Adipocyte (in vitro differentiated cells): ENCODE measurements at places on chromosomes 3 and 15.
A peak's percentile ranks its signal among the peaks of the same experiment; 100 is the strongest.

GRCh38 chr15:67156426-67156825 is 91.0 kb downstream of the SMAD3 start:
- DNase-seq: no peak

GRCh38 chr3:73141525-73141924 is 80.1 kb downstream of the EBLN2 start:
- peak; percentile 60 for DNase-seq

- peak; percentile 58 for DNase-seq
Observed at GRCh38 chr3:34995796-34996430, 643.4 kb upstream of the ARPP21 start.

- DNase-seq: peak; percentile 71
Observed at GRCh38 chr3:102156426-102156825, 278.4 kb upstream of the ZPLD1 start.

DNA sequence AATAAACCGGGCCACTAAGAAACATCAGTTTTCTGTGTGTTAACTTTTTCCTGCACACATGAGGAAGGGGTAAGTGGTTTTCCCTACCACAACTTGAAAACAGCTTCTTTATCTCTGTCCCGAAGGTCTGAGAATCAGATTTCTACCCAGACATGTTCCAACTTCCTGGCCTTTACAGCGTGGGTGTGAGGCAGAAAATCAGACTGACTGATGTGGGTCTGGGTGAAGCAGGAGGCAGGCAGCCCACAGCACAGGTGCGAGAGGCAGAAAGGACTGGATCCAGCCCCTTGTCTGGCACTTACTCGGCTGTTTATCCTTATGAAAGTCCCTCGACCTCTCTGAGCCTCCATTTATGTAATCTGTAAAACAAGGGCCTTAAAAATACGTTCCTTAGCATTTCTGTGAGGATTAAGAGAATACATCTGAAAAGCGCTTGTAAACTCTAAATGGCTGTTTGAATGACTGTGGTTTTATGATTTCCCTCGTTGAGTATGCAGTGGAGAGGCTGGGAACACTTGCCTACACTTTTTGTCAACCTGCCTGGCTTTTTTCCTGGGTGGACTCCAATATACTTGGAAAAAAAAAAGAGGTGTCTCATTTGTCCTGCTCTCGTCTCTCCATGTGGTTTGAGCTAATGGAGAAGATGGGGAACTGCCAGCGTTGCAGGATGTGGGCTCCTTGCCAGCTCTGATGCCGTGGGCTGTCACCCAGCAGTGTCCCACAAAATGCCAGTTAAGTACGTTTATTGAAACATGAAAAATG is 3.1 kb downstream of the AGBL1 start:
- no peak for DNase-seq

- no peak for DNase-seq
Observed at GRCh38 chr3:31962801-31963205, 18.3 kb downstream of the OSBPL10 start.

DNA sequence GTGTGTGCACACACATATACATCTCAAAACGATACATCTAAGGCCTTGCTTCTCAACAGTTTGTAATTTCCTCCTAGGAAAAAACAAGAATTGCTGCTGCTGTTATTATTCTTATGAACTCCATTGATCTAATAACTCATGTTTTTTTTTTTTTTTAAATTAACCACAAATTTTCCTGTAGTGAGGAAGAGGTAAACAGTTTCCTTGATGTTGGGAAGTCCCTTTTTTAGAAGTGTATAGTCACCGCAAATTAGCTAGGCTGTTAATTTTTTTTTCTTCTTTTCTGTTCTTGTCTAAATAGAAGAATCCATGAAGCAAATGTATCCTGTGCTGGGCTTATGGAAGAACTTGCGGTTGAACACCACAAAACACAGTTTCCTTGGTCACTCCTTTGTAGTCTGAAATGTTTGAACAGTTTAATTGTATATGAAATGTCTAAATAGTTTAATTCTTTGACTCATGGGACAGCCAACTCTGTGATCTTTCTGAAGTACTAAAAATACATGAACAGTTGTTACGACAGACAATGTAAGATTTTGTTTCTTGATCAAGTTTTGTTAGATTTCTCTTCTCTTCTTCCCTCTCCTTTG is 64.5 kb downstream of the MITF start:
- DNase-seq: no peak

- DNase-seq: no peak
Observed at GRCh38 chr15:27084844-27085243, 113.9 kb downstream of the GABRG3 start.

- no peak for DNase-seq
Observed at GRCh38 chr15:92463826-92464225, 70.1 kb downstream of the ST8SIA2 start.

DNA sequence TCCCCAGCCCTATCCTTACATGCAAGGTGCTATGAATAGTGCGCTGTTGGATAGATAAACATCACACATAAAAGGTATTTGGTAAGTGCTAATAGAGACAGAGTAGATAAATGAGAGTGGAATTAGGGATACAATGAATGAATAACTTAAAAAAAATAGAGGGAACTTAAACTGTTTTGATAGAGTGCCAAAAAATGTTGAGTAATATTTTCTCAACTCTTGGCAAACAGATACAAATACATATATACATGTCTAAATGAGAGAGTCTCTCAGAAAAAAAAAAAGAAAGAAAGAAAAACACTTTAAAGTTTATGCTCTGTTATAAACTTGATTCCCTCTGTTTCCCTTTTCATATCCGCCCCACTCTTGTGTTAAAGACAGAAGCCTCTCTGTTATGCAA is 667.4 kb downstream of the ROBO2 start:
- DNase-seq: peak; percentile 77

GRCh38 chr3:152539191-152539764 is 270.5 kb downstream of the MBNL1 start:
- no peak for DNase-seq

DNA sequence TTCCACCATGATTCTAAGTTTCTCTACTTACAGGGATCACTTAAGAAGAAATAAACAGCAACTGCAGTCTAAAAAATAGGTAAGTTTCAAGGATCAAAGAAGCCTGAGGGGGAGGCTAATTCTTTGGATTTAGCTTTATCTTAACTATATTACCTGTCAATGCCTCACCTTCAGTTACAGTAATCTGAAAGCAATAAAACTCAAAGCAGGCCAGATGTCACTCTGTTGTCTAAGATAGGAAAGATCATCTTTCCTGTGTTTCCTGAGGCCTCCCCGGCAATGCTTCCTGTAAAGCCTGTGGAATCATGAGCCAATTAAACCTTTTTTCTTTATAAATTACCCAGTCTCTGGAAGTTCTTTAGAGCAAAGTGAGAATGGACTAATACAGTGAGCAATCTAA is 60.2 kb downstream of the NPTN start:
- no peak for DNase-seq

DNA sequence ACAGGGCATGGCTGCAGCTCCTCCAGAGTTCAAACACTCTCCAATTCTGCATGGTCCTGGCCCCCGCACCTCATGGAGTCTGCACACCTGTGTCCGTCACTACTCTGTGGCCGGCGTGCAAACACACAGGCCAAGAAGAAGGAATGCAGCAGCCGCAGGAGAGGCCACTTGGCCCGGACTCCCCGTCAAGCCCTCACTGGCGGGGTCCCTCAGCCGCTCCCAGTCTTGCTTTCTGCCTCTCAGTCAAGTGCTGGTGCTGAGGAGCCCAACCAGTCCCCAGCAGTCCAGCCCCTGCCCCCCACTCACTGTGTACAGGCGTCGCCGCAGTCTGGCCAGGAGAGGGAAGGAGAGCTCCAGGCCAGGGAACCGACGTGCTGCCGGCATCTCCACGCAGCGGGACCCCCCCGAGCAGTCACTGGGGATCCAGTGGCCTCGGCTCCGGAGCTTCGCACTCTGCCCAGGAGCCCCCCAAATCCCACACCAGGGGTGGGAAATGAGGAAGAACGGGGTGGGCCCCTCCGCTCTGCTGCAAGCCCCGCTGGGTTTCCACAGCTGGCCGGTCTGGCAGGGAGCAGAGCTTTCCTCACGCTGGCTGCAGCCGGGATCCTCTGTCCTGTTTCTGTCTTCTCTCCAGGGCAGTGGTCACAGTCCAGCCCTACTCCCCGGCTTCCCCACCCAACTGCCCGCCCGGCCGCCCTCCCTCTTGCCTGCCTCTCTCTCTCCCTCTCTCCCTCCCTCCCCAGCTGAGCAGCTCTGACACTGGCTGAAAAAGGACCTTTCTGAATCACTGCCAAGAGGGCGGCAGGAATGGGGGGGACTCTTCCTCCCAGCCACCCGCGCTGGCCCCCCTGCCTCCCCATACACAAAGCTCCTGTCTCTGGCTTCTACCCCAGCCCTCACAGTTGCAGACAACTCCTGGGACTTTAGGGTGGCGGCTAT is 16.0 kb downstream of the TNK2 start:
- DNase-seq: peak; percentile 50

DNA sequence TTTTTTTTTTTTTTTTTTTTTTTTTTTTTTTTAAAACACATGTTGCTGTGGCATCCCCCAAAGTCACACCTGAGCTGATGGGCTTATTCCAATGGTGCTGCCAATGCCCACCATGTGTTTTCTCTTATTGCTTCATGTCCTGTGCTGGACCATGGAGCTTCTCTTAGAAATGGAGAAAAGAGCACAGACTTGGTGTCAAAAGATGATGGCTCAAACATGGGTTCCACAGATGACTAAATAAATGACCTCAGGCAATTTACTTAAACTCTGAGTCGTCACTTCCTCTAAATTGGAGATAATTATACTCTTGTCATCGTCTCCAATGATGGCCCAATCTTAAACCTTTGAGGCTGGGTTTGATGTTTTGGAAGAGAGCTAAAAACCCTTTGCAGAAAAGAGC is 28.1 kb downstream of the CHST2 start:
- no peak for DNase-seq

GRCh38 chr3:6862041-6862879 is 1.3 kb downstream of the GRM7 start:
- no peak for DNase-seq

GRCh38 chr3:59654123-59654479 is 604.3 kb upstream of the CFAP20DC start:
- DNase-seq: no peak

GRCh38 chr15:66498501-66499386 is 1.2 kb upstream of the SNAPC5 start:
- DNase-seq: peak; percentile 66

- DNase-seq: no peak
Observed at GRCh38 chr15:45262906-45263461, 10.9 kb downstream of the SLC28A2 start.

DNA sequence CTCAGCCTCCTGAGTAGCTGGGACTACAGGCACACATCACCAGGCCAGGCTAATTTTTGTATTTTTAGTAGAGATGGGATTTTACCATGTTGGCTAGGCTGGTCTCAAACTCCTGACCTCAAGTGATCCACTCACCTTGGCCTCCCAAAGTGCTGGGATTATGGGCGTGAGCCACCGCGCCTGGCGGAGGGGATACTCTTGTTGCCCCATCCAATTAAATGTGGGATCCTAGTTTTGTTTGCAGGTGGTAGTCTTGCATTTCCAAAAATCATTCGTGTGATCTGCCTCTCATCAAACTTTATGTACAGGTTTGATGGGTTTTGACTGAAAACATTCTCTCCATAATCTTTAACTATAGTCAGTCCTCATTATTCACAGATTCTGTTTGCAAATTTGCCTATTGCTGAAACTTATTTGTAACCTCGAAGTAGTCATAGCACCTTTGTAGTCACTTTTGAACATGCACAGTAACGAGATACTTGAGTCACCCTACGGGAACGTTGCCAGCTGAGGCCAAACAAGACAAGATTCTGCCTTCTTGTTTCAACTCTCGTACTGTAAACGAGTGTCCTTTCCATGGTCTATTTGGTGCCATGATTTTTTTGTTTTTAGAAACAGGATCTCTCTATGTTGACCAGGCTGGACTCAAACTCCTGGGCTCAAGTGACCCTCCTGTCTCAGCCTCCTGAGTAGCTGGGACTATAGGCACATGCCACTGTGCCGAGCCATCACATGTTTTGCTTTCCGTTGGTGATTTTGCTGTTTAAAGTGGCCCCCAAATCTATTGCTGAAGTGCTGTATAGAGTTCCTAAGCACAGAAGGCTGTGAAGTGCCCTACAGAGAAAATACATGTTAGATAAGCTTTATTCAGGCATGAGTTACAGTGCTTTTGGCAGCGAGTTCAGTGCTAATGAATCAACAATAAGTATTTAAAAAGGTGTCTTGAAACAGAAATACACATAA is 8.1 kb upstream of the MAPK6 start:
- DNase-seq: peak; percentile 48

GRCh38 chr15:77554306-77555080 is 78.2 kb downstream of the LINGO1 start:
- DNase-seq: no peak

GRCh38 chr15:55917881-55918296 is 75.5 kb downstream of the NEDD4 start:
- DNase-seq: peak; percentile 97

DNA sequence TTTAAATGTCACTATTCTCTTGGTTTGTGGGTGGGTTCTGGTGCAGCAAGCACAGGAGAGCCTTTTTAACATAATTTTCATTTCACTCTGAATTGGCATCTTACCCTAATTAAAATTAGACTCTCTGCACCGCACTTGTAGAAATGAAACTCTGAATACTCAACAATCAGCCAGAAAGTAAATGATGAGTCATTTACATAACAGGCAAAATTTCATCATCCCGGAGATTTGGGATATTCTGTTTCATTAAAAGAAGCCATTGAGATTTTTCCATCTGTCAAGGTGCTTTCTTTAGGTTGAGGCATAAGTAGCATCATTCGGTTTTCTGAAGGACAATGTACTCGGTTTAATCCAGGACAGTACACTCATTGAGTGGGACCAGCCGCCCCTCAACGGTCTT is 111.0 kb downstream of the RFTN1 start:
- DNase-seq: peak; percentile 86

GRCh38 chr3:86830566-86830965 is 160.4 kb downstream of the VGLL3 start:
- peak; percentile 66 for DNase-seq

GRCh38 chr3:101926594-101927105 is 77.3 kb downstream of the NFKBIZ start:
- DNase-seq: no peak

GRCh38 chr15:59366333-59367021 is 6.2 kb downstream of the MYO1E start:
- DNase-seq: no peak

DNA sequence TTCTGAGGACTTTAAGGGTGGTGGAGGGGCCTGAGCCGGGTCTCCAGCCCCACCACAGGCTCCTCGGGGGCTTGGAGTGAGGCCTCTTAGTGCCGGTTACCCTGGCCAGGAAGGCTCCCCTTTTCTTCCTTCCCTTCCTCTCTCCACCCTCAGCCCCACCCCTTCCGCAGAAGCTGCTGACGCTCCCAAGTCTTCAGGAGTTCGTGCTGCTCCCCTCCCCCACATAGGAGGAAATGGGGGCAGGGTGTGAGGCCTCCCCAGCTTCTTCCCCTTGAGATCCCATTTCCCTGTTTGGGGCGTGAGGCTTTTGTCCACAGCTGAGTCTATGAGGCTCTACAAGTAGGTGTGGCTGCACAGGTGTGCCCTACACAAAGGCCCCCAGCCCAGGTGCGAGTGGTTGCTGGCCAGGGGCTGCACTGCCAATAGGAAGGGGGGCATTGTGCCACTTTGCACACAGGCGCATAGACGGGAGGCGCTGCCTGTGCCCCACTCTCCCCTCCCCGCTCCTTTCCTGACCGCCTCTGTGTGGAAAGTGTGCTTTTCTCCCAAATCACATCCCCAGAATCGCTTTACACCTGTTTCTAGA is 915 bp upstream of the CALML4 start:
- no peak for DNase-seq
